Activated naive CD8-positive, alpha-beta T cell treated with anti-CD3 and anti-CD28 coated beads, Interleukin-2, amount 10 ng/mL, durations not matched to agents 7 days and 5 days (primary cell): ENCODE measurements at places on chromosomes 3 and 15. TPM values are rescaled to one million over a fixed set of nuclear protein-coding genes. Genes with fewer than 3 reads are reported as not detected.

Gene C3orf22
- not detected for total RNA-seq

Gene ROPN1
- not detected for total RNA-seq

Gene ZNF501
- total RNA-seq: 6.3 TPM

Gene TMEM266
- total RNA-seq: not detected

Gene RAD18
- 30.9 TPM for total RNA-seq

Gene CTXN2
- total RNA-seq: not detected

Gene RETNLB
- not detected for total RNA-seq

DNA sequence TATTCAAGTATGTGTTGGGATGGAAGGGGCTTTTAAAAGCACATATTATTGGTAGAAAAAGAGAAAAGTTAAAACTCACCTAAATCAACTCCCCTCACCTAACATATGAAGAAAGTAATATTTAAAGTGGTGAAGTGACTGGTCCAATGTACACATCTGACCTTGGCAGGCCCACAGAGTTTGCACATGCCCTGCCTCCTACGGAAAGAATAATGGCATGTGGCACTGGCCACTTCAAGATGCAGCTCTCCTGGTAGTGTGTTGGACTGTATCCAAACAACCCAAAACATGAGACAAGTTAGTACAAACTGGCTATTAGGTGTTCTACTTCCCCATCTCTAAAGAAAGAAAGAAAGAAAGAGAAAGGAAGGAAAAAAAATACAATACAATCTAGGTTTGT lies 117.1 kb downstream of the MECOM start:
- no peak for DNase-seq

GRCh38 chr3:48429960-48430707 lies at the start of gene PLXNB1:
PLXNB1 (minus strand) TSS chr3:48430086; CDS start chr3:48424611, 5,475 bp downstream.
- no peak for DNase-seq

DNA sequence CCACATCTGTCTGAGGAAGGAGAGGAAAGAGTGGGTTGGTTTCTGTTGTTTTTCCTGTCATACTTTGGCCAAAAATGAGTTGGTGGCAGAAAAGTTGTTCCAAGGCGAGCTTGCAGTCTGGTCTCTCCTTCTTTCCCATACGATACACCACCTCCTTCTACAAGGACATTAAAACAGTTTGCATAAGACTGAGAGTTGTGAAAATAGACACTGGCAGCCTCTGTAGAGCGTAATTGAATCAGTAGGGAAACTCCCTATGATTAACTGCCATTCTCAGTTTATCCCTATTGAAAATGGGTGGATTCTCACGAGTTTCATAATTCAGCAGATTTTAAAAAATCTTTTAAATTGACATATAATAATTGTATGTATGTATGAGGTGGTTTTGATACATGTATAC lies 3.7 kb upstream of the LSG1 start:
- no peak for DNase-seq

DNA sequence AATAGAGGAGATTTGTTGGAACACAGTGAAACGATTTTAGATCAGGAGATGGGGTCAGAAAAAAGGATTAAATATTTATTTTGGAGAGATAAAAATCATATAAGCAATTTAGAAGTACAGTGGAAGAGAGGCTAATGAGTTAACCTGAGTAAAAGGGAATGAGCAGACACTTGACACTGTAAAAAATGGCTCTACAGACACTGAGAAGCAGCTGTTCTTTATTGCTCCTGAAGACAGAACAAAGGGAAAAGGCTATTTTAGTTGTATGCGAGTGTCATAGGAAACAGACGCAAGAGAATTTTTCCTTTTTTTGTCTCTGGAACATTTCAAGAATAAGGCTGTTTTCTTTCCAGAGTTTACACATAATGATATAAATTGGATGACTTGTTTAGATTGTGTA lies 34.3 kb downstream of the ASTE1 start:
- DNase-seq: no peak

- no peak for DNase-seq
These were observed 19.0 kb upstream of the DLG1 start for GRCh38 chr3:197317250-197317963.

GRCh38 chr3:115512565-115513415 lies 110.5 kb upstream of the GAP43 start:
- no peak for DNase-seq

DNA sequence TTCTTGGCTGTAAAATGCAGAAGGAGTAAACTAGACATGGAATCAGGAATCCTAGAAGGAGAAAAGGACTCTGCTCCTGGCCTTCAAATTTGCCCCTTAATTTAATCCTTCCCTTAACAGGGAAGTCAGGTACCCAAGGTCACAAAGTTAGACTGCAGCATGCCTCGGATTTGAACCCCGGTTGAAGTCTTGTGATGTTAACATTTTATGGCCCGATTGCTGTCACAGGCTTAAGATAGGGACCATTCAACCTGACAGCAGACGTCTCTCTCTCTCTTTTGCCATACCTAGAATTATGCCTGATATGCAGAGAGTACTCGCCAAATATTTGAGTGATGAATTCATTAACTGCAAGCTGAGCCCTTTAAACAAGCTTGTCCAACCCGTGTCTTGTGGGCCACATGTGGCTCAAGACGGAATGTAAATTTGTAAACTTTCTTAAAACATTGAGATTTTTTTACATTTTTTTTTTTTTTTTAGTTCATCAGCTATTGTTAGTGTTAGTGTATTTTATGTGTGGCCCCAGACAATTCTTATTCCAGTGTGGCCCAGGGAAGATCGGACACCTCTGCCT lies 217.2 kb downstream of the THSD4 start:
- no peak for DNase-seq

- DNase-seq: no peak
These were observed 358.0 kb upstream of the CADM2 start for GRCh38 chr3:84600703-84601225.
